Urinary bladder (tissue), 4 donors: ENCODE measurements at places on chromosomes 5 and 9. TPM values are rescaled to one million over a fixed set of nuclear protein-coding genes. Genes with fewer than 3 reads are reported as not detected.

GRCh38 chr9:127720031-127720864, 4.4 kb downstream of the TTC16 start:
- no peak for DNase-seq

DNA sequence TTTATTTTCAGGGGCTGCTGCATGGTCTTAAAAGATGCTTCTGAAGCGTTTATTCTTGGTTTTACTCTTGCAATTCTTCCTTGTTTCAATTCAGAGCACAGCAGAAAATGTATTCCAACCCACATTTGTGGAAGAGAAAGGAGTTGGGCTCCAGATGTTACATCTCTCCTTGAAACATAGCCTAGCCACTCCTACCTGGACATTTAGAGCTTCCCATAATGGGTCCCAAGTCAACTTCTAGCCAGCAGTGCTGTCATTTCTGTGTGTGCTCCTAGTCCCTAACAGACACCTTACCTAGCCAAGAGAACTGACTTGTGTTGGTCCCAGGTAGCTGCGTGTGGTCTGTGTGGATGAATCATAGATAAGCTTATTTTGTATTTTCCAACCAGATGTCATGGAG, 61.2 kb upstream of the ANKRD55 start:
- DNase-seq, result no peak

DNA sequence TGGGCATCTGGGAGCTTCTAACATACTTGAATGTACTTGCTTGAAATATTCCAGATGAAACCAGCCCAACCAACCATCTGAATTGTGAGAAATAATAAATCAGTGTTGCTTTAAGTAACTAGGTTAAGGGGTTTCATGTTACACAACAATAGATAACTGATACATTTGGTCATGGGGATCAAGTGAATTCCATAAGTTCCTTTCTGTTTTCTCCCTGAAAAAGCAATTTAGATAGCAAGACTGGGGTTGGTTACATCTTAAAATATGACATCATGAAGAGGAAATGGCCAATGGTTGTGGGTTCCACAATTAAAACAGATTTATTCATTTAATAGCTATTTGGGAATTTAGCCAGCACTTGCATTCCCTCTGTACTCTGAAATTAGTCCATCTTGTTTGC, 559.7 kb downstream of the TLR4 start:
- no peak for DNase-seq

DNA sequence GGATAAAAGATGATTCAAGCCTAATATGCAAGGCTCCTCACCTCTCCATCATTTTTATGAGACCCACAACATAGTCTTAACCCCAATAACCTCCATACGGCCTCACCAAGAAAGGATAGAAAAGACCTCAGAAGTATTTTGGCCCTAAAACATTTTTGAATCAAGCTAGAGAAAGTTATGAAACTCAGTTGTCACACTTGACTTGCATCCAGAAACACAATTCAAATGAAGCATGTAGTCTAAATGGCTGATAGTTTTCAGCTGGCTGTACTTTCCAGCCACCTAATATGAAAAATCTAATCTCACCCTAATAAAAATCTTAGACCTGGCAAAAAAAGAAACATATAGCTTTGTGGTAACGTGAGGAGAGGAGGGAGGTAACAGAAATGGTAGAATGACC, 116.1 kb downstream of the ARL15 start:
- DNase-seq, result peak; percentile 31

DNA sequence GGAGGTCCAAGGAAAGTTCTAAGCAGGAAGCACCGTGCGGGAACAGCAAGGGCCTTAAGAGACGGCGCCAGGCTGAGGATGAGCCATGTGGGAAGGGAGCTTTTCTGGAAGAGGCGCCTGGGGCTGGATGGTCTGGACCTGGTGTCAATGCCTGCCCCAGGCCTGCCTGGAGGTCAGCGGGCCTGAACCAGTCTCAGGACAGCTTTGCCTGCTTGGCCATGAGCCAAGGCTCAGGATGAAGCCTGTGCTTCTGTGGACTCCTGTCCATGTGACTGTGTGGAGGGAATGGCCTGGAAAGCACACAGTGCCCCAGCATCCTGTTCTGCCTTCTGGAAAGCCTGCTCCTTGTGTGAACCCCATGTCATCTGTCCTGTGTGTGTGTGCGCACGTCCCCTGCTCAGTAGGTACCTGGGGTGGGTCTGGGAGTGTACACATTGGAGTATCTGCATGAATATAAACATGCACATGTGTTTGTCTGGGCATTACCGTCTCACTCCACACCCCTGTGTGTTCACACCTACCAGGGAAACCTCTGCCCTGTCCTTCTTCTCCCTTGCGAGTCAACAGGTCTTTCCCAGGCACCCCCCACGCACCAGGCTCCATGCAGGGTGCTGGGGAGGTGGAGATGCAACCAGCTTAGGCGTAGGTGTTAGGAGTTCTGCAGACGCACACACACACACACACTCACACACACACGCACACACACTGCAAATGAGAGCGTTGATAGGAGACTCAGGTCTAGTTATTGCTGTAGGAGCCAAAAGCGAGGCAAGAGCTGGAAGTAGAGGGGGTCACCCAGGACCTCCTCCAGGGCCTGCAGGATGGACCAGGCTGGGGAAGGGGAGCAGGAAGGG, 24.8 kb downstream of the DAB2IP start:
- DNase-seq, result no peak

DNA sequence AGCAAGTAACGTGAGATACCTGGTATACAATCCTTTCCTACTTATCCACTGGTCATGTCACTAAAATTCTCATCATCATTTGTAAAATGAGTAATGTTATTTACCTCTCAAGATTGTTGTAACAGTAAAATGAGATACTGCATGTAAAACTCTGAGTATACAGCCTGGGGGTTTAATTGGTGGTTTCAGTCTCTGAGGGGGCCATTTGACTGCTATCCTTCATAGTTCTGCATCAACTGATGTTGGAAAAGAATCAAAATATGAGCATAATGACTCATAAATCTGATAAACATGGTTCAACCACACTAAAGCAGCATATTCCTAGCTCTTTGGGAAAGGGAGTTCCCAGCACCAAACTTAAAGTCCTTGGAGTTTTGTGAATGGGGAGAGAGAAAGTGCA, 181.0 kb upstream of the GHR start:
- no peak for DNase-seq

DNA sequence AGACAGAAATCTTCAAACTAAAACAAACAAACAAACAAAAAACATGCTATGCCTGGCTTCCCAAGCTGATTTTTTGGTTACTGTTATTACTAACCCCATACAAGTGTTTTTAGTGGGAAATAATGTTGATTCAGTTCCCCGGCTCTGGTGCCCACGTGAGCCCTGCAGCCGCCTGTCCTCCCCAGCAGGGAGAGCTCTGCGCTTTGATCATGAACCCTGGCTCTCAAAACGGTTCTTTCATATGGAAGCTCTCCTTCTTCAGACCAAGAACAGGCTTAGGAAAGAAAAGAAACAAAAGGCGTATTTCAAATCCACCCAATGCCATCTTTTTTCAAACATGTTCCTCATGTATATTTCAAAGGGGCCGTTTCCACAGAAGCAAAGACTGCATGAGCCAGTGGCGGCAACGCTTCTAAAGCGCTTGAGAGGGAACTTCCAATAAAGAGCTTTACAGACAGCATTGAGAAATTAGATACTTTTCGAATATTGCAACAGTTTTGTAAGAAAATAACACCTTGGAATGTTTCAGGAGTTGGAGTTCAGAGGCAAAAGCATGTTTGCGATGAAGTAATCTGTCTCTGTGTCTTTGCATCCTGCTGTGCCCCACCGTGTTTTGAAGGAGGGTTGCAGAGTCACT, 74.8 kb downstream of the ICE1 start:
- peak; percentile 43 for DNase-seq

GRCh38 chr5:17069995-17070511, 134.0 kb upstream of the MYO10 start:
- DNase-seq, result no peak

DNA sequence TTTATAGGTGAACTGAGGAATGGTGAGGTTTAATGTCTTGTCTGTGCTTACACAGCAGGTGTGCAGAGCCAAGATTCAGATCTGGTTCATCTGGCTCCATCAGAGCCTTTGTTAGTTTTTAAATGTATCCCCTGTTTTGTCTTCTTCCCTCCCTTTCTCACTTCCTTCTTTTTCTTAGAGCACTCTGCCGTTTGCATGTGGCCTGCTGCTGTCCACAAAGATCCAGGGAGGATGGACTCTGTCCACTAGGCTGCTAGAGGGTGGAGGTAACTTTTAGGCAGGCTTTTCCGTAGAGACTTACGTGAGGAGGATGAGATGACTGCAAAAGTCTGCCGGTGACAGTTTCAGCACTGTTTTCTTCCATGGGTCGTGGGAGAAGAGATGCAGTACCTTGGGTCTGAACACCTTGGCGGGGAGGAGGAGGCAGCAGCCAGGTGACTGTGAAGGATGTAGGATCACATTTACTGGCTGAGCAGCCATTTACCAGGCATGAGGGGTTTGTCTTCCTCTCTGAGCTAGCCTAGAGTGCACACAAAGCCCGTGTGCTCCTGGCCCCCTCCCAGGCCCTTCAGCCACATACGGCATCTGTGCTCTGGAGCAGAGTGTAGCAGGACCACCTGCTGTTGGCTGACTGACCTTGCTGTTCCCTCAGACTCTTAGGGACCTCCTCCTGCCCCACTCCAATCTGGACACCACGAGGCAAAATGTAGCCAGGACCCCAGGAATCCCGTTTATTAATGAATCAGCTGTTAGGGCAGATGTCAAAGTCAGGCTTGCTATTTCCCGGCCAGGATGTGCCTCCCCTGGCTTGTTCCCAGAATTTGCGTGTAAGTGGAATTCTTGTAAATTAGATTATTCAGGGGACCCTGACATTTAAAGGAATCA, 1.8 kb downstream of the NTMT1 start:
- no peak for DNase-seq

- DNase-seq, result no peak
Measured at GRCh38 chr5:97543166-97543565, 360.1 kb upstream of the RIOK2 start.

Gene GOLM1
- polyA plus RNA-seq, result 22.4 TPM

Gene IL7R
- polyA plus RNA-seq, result 6.7 TPM

Gene PCDHGA10
- polyA plus RNA-seq, result 1.6 TPM

Gene ACOT12
- 0.05 TPM for polyA plus RNA-seq
